ENCODE measurements at places on chromosomes 7 and 10.
A peak's percentile ranks its signal among the peaks of the same experiment; 100 is the strongest.

GRCh38 chr10:11131112-11131639, 113.5 kb downstream of the CELF2 start:
- DNase-seq: no peak

GRCh38 chr7:148304083-148304335, 286.6 kb upstream of the C7orf33 start:
- no peak for DNase-seq

GRCh38 chr10:94859086-94859485, 79.4 kb upstream of the CYP2C9 start:
- DNase-seq: no peak

GRCh38 chr10:128875956-128876736, 590.9 kb upstream of the MGMT start:
- no peak for DNase-seq

DNA sequence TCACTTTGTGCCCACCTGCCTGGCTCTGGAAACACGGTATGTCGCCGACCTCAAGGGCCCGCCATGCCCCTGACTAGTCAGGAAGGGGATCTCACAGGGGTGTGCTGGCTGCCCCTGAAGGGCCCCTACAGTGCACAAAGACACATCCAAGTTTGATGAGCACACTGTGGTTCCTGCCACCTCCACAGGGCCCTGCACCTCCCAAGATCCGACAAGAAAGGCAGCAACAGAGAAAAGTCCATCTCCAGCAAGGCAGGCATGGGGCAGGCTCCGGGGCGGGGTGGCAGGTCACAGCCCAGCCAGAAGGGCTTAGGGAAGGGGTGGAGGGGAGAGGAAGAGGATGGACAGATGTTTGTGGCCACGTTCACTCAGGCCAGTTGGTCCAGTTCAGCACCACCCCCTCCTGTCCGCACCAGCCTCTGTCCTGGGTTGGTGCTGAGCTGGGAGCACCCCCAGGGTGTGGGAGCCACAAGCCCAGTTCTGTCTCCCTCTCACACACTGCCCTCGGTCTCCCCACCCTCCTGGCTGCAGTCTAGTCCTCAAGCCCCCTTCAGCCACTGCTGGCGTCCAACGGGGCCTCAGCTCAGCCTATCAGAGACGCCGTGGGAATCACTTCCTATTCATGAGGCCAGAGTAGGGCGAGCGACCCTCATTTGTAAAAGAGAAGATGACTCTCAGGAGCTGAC, 11.5 kb downstream of the DRGX start:
- DNase-seq: no peak

GRCh38 chr10:89699581-89700064, 1.8 kb upstream of the KIF20B start:
- DNase-seq: no peak

DNA sequence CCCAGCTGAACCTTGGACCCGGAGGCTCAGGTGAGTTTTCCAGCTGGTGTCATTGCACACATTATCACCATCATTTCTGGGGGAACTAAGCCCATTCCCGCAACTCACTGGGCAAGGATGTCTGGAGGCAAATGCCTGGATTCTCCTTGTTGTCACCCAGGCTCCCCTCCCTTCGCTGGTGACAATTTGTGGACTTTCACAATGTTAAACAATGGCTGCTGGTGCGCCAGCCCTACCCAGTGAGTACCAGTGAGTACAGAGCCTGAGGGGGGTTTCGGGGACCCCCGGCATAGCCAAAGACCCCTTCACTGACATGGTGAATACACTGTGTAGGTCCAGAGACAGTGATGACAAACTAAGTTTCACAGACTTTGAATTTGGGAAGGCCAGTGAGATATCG, 189.2 kb downstream of the ADARB2 start:
- DNase-seq: no peak

GRCh38 chr10:107477266-107477665, 312.8 kb upstream of the SORCS1 start:
- no peak for DNase-seq

GRCh38 chr10:86655596-86655995, 1.2 kb downstream of the OPN4 start:
- DNase-seq: no peak

GRCh38 chr10:25206693-25207414, 32.1 kb downstream of the GPR158 start:
- peak; percentile 73 for DNase-seq

- DNase-seq: no peak
These were observed 2.0 kb downstream of the POR start for GRCh38 chr7:75916685-75917634.

All from G401 (cell line).